ENCODE measurements at places on chromosomes 6 and 20.

DNA sequence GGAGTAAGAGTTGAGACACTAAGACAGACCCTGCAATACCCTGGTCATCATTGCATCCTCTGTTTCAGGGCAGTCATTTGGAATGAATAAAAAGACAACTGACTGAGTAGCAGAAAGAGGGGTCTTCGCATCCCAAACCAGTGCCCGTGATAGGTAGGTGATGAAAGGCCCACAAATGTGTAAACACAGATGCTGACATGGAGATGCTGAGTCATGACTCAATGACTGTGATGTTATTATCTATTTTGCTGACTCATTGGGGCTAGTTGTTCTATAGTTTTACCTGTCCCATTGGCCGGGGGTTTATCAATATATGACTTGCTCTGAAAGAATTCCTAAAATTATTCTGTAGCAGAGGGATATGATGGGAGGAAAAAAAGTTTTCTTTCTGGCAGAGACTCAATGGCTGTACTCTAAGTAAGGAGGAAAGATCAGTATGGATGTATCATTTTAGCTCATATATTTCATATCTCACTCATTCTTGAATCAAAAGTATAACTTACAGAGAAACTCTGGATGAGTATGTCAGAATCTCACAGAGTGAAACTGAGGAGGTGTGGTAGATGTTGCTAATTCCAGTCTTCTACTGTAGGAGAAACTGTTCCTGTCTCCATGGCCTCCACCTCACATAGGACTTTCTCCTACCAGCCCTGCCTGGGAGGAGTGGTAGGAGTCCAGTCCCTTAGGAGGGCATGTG lies 119.9 kb upstream of the PREP start:
- no peak for DNase-seq

- DNase-seq = no peak
These were observed 23.1 kb upstream of the SMOC2 start for GRCh38 chr6:168417679-168418557.

DNA sequence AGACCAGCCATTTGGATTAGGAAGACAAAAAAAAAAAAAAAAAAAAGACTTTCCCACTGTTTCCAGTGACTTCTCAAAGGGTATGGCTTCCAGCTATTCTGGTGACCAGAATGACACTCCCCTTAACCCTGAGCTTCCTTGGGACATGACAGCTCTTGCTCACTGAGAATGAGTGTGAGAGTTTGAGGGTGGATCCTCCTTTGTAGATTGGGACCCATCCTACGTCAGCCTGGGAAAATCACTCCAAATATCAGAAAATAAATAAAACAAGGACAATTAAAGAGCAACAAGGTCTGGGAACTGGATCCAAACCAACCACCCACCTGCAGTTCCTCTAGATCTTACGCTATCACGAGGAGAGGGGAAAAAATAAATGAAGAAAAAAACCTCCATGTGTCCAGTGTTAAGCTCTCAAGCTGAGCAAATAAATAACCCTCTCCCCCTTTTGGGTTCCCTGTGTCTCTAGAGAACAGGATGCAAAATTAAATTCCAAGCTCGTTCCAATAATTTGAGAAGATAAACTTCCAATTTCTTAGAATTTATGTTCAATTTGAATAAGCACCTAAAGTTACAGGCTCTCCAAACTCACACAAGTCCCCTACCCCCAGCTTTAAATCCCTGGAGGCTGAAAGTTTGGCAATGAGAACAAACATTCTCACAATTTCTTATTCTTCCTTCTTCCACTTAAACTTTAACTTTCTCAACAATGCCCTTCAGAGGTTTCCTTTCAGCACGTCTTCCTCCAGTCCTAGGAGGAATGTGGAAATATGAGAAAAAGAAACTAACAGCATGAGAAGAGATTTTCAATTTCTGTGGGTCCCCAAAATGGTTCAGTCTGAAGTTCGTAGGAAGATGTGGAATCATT lies 170.2 kb downstream of the MTFR2 start:
- no peak for DNase-seq

- DNase-seq = no peak
These were observed 55.4 kb downstream of the IPCEF1 start for GRCh38 chr6:154301086-154301625.

DNA sequence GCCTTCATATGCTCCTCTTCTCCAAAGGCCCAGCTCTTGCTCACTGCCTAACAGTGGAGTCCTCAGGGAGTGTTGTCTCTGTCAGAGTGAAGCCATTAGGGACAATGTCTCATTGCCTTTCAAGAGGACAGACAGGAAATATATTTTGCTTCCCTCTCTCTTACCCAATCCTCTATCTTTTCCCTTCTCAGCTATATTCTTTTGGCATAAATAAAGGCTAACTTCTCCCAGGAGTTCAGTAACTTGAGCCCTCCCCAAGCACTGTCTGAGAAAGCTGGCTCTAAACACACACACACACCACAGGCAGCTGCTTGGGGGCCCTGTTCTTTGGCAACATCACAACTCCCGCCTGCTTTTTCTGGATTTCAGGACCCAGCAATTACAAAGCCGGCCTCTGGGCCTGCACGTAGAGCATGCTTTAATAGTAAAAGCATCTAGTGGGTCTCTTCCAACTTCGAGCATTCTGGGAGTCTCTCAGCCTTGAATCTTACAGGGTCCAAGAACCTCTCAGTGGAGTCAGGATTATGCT lies 34.7 kb upstream of the LAMA4 start:
- no peak for DNase-seq

Data from CD4-positive, alpha-beta T cell treated with Interleukin-6 at 100 ng/mL for 8 hours (primary cell).